ENCODE measurements at places on chromosomes 3 and 15.

GRCh38 chr3:122956693-122957455 lies 70.7 kb downstream of the SEMA5B start:
- no peak for ATAC-seq

DNA sequence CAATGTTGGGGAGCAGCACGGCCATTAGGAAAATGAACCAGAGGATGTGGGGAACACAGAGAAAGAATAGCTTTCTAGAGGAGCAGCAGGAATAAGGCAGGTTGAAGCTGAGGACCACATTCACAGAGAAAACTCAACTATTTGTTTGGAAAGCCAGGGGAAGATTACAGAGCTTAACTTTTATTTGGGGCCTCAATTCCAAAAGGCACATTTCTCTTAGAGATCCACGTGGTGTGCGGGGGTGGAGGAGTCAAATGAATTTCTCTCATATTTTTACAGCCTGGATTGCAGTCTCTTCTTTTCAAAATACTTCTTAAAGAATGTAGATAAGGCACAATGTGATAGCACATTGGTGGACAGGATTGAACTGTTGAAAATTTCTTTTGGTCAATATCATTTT lies 253.7 kb downstream of the ROBO1 start:
- no peak for ATAC-seq

DNA sequence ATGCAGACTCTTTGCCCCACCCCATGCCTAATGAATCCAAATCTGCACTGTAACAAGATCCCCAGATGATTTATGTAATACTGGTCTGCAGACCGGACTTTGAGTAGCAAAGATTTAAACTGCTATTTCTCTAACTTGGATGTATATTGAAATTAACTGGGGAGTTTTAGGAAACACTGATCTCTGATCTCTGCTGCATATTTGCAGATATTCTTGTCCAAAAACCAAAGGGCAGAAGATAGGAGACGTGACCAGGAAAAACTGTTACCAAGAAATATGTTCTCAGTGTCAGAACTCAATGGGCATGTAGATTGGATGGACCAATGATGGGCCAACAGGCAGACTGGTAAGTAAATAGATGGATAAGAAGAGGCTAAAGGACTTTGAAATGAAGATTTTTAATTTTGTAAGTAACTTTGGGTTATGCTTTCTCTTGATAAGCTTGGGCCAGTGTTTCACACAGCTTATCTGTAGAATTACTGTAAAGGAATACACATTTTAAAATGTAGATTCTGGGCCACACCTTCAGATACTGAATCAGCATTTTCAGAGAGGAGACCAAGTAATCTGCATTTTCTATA lies 64.5 kb upstream of the TP63 start:
- ATAC-seq, result no peak

- ATAC-seq, result no peak
Observed at GRCh38 chr3:42589382-42590109, 1.1 kb upstream of the SS18L2 start.

DNA sequence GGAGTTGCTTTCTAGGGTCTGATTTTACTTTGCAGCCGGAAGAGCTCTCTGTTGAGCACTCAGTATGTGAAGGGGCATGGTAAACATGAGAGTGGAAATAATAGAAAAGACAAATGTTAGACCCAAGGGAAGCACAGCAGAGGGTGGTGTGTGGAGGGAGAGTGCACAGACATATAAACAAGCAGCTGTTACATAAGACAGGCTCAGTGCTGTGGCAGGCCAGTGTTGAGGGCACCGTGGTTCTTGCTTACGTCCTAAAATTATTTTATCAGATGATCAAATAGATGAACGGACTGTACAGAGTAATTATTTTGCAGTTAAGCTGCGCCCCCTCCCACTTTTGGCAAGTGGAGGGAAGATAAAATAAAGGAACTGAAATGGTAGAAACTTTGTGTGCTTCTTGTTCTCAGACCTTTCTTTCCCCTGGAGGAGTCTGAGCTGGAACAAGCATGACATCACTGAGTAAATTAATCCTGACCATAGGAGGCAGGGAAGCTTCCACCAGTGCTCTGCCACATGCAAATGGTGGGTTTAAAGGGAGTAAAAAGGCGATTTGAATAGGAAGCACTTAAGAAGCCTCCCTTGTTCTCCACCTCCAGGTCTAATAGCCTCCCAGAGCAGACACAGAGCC lies 205.6 kb downstream of the IL20RB start:
- ATAC-seq, result no peak

GRCh38 chr3:76028774-76029173 lies 243.4 kb upstream of the ZNF717 start:
- ATAC-seq, result no peak

- no peak for ATAC-seq
Observed at GRCh38 chr3:40387895-40388254, 891 bp downstream of the ENTPD3 start.

GRCh38 chr3:34283751-34284150 lies 485.3 kb downstream of the PDCD6IP start:
- no peak for ATAC-seq

GRCh38 chr3:187012609-187013051 lies 82.3 kb downstream of the ST6GAL1 start:
- ATAC-seq, result peak; percentile 78

DNA sequence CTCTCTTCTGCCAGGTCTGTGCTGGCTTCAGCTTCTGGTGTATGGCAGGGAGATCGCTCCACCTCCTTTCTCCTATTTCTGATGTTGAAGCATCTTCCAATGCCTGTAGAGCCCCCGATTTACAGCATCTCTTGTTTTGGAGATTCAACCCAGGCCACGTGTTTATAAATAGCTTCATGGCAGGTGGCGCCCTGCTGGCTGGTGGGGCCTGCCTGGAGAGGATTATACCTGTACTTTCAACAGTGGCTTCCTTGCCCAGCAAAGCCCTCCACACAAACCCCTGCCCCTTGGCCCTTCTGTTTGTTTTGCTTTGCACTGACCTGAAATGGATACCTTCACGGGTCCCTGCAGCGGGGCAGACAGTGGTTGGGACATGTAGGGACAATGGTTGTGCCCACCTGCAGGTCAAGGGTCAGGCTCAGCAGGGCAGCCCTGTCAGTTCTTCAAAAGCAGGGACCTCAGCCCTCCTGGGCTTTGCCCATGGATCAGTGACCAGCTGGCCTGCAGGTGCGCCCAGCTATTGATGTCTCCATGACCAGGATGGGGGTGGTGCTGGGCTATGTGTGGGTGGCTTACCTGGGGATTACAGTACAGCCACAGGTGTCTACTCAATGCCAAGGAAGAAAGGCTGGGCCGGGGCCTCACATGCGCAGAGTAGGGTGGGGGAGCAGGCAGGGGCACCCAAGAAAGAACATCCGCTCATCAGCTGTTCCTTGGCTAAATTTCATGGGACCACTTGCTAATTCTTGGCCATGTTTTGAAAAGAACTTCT lies 112.7 kb upstream of the PRR23C start:
- ATAC-seq, result no peak

- ATAC-seq, result peak; percentile 100
Observed at GRCh38 chr3:67083277-67083676, 85.2 kb downstream of the KBTBD8 start.

DNA sequence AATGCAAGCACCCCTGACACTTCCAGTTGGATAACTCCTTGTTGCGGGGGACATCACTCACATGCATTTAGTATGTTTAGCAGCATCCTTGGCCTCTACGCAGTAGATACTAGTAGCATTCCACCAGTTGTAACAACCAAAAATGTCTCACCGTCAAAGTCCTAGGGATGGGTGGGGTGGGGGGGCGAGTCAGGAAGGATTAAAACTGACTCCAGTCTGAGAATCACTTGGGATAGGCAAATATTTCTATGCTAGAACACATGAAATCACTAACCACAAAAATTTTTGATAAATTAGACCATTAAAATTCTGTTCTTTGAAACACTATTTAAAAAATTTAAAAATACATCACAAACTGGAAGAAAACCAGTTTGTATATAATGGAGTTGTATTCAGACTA lies 18.0 kb downstream of the ICE2 start:
- no peak for ATAC-seq

DNA sequence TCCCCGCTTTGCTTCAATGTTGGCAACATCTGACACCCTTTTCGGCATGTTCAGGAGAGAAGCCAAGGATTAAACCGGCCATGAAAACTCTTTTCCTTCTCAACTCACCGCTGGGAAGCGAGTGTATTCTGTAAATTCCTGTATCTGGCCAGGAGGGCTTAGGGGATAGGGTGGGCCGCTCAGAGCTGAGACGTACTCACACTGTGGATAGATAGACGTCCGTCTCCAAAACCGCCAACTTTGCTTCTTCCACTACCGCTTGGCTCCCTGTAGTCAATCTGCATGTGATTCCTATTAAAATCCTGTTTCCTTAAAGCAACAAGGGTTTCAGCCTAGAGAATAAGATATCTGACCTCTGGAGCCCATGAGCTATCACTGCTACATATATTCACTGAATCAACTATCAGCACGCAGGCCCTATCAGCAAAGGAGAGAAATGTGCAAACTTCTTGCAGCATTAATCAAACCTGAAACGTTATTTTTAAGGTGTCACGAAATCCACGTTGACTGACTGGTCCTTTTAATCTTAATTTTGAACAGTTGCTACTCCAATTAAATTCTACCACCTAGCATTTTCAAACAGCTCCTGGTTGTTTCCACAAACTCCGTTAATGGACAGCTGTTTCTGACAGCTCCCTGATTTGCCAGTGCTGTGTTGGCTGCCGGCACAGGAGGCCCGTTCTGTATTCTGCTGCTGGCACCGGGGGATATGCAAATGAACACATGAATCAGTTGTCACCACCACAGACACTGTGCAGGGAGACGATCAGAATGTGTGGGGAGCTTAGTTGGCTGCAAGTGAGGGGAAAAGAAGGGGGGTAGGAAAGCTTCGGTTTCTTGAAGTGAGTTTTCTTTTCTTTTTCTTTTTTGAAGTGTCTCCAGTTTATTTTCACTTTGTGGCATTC lies 438.9 kb upstream of the ARRDC4 start:
- no peak for ATAC-seq

- no peak for ATAC-seq
Observed at GRCh38 chr3:117408811-117409210, 699.2 kb downstream of the TUSC7 start.

GRCh38 chr3:2713923-2714322 lies 396.3 kb downstream of the IL5RA start:
- no peak for ATAC-seq

DNA sequence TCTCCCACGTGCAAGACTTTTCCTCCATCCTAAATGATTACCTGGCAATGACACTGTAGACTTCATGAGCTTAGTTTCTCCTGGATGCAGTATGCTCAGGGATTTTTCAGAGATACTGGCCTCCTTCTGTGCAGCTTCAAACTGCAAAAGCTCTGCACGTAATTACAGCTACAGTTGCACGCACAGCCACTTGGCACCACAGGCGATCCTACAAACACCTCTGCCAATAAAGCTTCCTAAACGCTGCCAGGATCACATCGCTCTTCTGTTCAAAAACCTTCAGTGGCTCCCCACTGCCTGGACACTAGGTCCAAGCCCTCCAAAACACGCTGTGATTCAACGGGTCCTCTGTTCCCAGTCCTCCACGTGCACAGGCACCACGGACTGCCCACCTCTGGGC lies 49.5 kb downstream of the NUP210 start:
- no peak for ATAC-seq

DNA sequence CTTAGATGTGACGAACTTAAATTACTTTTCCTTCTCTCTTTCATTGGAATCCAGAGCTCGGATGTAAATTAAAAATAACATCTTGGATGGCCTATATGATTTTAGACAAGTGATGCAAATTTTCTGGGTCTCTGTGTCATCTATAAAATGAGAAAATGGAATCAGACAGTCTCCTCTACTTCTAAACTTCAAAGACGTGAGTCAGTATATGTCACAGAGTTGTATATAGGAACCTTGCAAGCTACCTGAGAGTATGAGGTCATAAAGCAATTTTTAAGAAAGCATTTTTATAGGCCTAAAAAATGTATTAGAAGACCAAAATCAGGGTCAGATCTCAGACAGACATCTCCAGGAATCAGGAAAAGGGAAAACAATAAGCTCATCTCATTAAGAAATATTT lies 128.3 kb downstream of the TBL1XR1 start:
- ATAC-seq, result peak; percentile 83

GRCh38 chr3:156230278-156230900 lies 110.0 kb downstream of the KCNAB1 start:
- no peak for ATAC-seq

DNA sequence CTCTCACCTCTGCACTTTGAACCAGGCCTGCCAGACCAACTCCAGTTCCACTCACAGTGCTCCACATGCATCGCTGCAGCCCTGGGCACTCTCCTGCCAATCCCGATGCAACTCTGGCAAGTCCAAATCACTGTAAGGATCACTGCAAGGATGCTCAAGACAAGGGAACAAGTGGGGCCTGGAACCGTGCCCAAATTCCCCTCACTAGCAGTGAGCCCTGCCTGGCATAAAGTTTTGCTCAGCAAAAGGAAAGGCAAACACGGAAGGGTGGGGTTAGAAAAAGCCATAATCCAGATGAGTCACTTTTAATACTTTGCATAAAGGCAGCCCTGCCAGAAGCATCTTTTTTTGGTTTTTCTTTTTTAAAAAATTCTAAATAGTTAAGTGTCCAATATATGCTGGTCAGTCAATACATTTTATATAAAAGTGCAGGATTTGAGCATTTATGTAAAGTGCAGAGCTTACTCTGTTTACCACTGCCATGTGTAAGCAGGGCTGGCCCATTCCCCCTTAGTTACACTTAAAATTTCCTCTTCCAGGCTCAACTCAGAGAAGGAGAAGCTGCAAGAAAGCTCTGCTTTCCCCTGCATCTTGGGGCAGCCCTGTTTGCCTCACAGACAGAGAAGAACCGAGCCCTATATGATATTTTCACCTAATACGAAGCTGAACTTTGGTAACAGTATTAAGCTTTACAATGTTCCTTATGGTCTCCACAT lies 102.2 kb downstream of the CD47 start:
- ATAC-seq, result peak; percentile 10

Data from activated CD4-positive, CD25-positive, alpha-beta regulatory T cell treated with anti-CD3 and anti-CD28 coated beads, Interleukin-2, amount 50 U/mL, for 24 hours (primary cell).